Skeletal muscle cell (primary cell): ENCODE measurements at places on chromosomes 2 and 18.

GRCh38 chr18:57959278-57959677, 84.7 kb upstream of the NEDD4L start:
- no peak for DNase-seq

DNA sequence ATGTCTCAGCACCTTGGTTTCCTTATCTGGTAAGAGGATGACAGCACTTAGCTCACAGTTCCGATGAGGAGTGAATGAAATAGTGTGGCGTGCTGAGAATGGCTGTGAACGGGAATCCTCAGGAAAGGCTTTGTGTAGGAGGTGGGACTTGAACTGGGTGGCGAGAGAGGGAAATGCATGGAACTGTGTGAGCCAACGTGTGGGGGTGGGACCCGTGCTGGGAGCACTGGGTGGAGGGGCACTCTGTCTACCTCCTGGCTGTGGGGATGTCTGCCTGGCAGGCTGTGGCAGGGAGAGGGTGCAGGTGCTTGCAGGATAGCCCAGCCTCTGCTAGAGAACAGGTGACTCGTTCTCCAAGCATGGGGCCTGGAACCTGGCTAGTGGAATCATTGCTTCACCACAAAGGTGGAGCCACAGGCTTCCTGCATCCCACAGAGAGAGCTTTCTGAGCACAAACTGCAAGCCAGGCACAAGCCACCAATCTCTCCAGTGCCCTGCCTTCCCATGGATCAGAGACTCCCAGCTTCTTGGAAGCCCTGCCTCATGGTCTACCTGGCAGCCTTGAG, 145.2 kb downstream of the CELF4 start:
- DNase-seq, result no peak

GRCh38 chr2:99354070-99354469, 16.9 kb downstream of the EIF5B start:
- DNase-seq, result no peak

DNA sequence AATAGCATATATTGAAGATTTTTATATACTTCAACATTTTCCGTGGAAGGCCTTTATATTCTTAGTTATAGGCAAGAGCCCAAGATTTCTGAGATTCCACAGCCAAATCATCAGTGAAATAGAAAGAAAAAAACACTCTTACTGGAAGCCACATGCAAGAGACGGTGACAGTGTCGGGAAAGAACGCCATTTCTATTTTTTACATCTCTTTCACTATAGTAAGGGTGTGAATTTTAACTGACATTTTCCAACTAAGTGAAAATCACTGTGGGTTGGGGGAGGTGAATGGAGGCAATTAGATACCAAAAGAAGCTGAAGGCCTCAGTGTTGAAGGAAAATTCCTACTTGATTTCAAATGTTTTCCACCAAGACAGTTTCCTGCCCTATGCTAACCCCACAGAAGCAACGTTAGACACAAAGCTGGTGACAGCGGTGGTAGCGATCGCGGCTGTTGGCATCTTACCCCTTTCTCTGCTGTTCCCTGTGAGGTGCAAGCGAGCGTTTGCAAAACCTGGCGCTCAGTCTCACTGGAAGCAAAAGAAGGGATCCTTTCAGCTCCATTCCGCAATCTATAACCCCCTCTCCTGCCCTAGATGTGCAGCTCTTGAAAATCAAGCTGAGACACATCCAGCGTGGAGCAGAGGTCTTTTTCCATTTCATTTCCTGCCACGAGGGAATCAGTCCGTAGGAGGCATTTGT, 20.0 kb downstream of the ID2 start:
- no peak for DNase-seq

GRCh38 chr2:119934319-119934718, 78.6 kb upstream of the EPB41L5 start:
- no peak for DNase-seq
